ENCODE measurements at places on chromosomes 3 and 15.
A peak's percentile ranks its signal among the peaks of the same experiment; 100 is the strongest.

DNA sequence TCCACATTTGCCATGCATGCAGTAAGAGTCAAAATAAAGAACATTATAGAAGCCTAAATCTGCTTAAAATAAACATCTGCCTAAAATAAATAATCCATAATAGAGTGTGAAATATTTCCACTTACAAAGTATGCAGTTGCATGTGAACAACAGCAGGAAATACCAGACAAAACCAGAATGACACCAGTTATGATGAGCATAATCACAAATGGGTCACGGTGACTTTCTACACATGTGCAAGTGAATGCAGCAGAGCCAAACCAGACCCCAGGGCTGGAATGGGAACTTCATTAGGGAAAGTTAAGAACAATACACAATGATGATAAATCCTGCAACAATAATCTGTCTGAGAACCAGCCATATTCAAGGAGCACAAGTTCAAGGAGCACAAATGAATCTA is 615.5 kb downstream of the ROBO2 start:
- DNase-seq: no peak

- DNase-seq: no peak
Observed at GRCh38 chr3:10533737-10534023, 28.3 kb upstream of the ATP2B2 start.

- no peak for DNase-seq
Observed at GRCh38 chr3:11847607-11848006, 922 bp upstream of the TAMM41 start.

DNA sequence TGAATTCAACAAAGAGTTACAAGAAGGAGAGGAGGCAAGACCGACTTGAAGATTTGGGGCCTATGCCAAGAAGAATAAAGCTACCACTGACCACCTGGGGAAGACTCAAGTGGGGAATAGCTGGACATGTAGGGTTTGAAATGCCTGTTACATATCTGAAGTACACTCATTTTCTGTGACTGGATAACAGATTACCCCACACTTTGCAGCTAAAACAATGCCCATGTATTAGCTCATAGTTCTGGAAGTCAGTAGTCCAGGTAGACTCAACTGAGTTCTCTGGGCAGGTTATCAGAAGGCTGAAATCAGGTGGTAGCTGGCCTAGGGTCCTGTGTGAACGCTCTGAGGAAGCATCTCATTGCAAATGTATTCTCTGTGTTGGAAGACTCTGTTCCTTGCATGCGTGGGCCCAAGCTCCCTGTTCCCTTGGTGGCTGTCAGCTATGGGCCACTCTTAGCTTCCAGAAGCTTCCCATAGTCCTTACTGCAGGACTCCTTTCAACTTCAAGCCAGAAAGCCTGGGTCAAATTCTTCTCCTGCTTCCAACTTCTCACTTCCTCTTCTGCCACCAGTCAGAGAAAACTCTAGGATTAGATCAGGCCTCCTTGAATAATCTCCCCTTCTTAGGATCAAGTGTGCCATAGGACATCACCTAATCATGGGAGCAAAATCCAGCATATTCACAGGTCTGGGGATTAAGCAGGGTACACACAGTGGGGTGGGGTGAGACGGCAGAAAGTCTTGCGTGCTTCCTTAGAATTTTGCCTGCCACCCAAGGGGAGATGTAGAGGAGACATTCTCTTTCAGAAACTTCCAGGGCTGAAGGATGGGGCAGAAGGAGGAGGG is 187.8 kb downstream of the SHQ1 start:
- DNase-seq: no peak

DNA sequence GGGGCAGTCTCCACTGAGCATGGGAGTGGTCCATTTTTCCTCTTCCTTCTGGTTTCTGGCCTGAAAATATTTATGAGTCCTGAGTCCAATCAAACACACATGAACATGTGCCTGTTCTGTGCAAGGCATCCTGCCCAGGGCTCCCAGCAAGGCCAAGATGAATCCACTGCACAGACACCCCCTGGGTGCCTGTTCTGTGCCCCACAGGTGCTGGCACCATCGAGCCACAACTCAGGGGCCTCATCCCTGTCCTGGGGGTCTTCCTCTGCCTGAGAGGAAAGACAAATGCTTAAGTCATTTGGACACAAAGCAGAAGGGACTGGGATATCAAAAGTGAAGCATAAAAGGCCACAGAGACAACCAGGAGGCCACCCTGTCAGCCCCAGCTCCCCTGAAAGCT is 87.4 kb upstream of the IQSEC1 start:
- DNase-seq: no peak

DNA sequence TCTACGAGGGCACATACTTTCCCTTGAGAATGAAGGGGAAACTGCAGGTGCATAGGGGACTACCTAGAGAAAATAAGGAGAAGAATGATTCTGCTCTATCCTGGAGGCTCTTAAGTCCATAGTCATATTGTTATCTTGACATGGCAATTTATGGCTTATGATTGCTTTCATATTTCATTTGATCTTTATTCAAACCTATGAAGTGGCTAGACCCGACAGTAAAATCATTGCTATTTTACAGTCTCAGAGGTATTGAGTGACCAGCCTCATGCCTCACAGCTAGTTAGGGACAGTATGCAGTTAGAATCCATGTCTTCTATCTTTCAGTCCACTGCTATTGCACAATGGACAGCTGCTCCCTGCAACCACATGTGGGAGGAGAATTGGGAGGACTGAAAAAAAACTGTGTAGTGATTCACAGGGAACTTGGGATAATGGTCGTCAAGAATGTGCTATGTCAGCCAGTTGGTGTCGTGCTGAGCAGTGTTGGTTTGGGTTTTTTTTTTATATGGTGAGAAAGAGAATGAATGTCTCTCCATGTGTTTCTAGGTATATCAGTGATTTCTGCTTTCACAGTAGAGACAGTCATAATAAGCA is 63.2 kb upstream of the SPPL2A start:
- no peak for DNase-seq

GRCh38 chr15:90482124-90483011 is 47.4 kb upstream of the CRTC3 start:
- peak; percentile 39 for DNase-seq

GRCh38 chr15:88002706-88003105 is 253.8 kb downstream of the NTRK3 start:
- DNase-seq: no peak

Measured in neural crest cell (in vitro differentiated cells).